ENCODE measurements at places on chromosomes 1 and 21. TPM values are rescaled to one million over a fixed set of nuclear protein-coding genes. Genes with fewer than 3 reads are reported as not detected.

OR2G6 gene
- not detected for total RNA-seq

NPR1 gene
- total RNA-seq: 0.66 TPM

C1orf116 gene
- not detected for total RNA-seq

ITLN2 gene
- not detected for total RNA-seq

GBP4 gene
- total RNA-seq: 0.77 TPM

VANGL2 gene
- total RNA-seq: not detected

MSH4 gene
- total RNA-seq: 0.66 TPM
